Activated CD4-positive, alpha-beta T cell treated with anti-CD3 and anti-CD28 coated beads, Interleukin-2, amount 50 U/mL, for 1 hour (primary cell): ENCODE measurements at places on chromosomes 6 and 20.

GRCh38 chr6:133092771-133093170 is 148.4 kb upstream of the EYA4 start:
- no peak for DNase-seq

GRCh38 chr6:98844244-98845210 is 10.2 kb downstream of the POU3F2 start:
- no peak for DNase-seq

DNA sequence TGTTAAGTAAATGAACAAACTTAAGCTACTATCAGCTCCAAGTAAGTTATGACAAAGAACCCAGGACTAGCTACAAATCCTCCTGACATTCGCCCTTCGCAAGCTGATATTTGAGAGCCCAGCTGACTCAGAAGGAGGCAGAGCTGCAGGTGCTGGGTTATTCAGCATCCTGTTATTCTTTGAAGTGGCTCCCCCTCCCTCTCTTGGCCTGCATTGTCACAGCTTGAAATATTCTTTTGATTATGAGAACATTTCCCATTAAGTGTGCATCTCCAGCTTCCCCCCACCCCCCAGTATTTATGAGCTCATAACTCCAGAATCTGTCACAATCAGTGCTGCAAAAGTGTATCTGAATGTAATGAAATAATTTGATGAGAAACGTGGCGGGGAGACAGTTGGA is 78.8 kb upstream of the RALY start:
- peak; percentile 33 for DNase-seq

DNA sequence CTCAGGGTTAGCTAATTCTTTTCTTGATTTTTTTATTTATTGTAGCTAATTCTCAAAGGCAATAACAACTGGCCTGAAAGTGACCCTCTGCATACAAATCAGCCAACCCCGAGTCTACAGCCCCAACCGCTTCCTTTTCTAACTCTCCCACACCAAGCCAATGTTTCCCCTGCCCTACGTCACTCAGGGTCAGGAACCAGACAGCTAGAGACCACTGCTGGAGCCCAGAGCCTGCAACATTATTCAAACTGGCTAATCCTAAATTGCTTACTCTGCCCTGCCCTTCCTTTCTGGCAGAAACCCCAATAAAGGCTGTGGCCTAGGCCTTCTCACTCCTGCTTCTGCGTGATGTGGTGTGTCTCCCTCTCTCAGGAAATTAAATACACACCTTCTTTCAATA is 320.7 kb downstream of the CBLN4 start:
- DNase-seq, result no peak

DNA sequence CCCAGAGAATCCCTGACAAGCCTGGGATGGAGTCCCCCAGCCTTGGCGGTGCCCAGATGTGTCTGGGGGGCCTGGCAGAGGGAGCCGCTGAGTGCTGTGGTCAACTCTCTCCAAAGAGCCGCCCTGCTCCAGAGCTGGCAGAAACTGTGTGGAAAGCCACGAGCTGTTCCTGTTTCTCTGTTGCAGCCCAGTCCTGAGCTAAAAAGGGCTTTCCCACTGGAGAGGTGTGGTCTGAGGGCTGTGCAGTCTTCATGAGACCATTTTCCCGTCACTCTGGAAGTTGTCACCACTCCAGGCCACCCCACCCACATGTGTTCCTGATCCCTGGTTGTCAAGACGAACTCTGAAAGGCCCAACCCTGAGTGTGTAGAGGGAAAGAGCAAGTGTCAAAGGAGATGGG is 99.7 kb upstream of the KCNK16 start:
- DNase-seq, result no peak

DNA sequence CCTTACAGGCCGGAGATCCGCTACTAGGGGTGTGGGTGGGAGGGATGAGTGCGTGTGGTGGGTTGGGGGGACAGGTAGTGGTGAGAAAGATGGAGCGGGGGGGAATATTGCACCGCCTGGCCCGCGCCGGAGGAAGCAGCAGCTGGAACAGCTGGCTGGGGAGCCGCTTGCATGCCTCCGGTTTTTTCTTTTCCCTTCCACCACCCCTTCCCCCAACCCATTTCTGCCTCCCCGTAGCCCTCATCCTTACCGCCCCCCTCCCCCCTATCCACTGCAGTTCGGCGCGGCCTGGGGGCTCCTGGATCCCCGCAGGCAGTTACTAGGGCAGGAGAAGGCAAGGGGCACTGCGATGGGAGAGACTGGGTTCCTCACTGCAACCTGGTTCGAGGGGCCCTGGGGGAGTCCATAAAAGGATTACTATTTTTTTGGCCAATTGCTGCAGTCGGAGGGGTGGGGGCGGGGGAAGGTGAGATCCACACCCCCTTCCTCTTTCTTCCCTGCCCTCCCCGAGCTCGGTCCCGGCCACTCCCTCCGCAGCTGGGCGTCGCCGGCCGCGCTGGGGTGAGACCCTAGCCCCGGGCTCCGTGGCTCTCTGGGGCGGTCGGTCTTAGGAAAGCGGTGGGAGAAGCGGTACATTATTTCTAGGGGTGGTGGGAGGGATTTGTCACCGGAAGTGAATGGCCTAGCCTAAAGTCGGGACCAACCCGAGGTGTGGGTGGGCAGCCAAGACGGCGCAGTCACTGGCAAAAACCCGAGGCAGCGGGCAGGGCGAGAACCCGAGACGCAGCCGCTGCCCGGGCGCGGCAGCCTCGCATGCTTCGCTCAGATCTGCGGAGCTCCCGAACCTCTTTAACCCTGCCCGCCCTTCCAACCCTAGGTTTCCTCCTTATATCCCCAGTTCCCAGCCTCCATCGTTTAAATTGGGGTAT is 824 bp upstream of the TBCC start:
- peak; percentile 75 for DNase-seq

DNA sequence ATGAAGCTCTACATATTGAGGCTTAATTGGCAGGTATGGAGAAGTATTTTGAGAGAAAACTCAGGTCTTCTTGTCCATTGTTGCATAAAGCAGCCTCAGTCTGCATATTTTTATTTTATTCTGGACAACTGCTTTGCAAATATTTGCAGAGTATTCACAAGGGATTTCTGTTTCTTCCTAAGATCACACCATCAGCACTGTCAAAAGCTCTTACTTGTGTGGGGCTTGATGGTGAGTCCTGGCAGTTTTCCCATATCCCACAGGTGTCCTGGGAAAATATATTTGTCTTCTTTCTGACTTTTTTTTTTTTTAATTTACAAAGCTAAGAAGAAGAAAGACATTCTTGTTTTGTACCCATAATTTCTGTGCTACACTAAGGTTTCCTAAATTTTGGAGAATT is 16.9 kb upstream of the MLIP start:
- DNase-seq, result no peak

GRCh38 chr6:3033652-3034051 is 34.0 kb downstream of the NQO2 start:
- DNase-seq, result no peak

- DNase-seq, result no peak
These were observed 83.2 kb upstream of the EYA2 start for GRCh38 chr20:46811224-46812084.

DNA sequence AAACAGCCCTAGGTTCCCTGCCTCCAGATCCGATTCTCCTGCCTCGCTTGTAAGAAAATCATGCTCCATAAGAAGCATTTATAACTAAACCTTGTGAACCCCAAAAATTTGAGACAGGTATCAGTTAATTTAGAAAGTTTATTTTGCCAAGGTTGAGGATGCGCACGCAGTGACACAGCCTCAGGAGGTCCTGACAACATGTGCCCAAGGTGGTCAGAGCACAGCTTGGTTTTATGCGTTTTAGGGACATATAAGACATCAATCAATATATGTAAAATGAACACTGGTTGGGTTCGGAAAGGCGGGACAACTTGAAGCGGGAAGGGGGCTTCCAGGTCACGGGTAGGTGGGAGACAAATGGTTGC is 2.1 kb downstream of the ACOT13 start:
- DNase-seq, result no peak

DNA sequence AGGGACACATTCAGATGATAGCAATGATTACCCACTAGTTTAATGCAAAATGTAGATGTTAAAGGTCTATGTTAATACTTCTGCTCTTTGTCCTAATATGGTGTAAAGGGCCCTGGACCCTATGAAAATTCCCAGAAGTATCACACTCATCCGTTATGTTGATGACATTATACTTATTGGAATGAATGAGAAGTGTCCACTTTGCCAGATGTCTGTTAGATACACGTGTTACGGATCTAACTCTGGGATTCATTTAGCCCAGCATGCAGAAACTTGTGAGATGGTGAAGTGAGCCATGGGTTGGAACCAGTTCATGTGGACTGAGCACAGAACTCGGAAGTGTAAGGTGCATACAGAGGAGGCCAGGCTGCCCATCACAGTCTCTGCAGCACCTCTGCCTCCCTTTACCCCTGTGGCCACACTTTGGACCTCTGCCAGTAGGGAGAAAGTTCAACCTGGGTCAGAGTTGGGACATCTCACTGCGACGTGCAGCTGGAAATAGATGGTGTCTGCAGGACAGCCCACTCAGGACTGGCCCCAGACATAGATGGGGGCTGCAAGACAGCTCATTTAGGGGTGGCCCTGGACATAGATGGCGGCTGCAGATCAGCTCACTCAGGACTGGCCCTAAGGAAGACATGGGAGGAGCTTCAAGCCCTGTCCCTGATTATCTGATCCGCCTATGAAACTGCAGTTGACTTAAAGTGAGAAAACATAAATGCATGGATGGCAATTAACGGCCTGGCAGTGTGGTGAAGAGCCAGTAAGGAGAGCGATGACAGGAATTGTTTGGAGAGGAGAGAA is 71.2 kb upstream of the THBS2 start:
- no peak for DNase-seq

- DNase-seq, result no peak
These were observed 387.5 kb downstream of the HACE1 start for GRCh38 chr6:104472021-104472901.

- DNase-seq, result no peak
These were observed 77.1 kb downstream of the LMBRD1 start for GRCh38 chr6:69719602-69720193.

GRCh38 chr6:152828431-152828830 is 77.8 kb downstream of the VIP start:
- no peak for DNase-seq

DNA sequence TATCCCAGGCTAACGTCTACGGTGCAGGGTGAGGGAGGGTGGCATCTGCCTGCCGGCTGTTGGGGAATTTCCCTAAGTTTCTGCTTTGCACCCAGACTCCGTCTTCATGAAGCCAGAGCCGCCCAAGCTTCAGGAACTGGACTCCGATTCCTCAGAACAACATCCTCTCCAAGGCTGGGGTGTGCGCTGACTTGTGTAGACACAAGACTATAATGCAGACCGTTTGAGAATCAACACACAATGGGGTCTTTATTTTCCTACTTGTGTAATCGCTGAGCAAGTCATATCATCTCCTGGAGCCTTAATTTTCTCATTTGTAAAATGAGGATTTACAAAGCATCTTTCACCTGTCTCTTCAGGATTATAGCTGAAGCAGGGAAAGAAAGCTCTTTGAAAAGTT is 160.5 kb upstream of the AGPAT4 start:
- DNase-seq, result no peak

GRCh38 chr20:38633577-38634093 is 32.0 kb downstream of the ARHGAP40 start:
- DNase-seq, result peak; percentile 50

- no peak for DNase-seq
These were observed 72.7 kb downstream of the HDDC2 start for GRCh38 chr6:125228981-125229479.

DNA sequence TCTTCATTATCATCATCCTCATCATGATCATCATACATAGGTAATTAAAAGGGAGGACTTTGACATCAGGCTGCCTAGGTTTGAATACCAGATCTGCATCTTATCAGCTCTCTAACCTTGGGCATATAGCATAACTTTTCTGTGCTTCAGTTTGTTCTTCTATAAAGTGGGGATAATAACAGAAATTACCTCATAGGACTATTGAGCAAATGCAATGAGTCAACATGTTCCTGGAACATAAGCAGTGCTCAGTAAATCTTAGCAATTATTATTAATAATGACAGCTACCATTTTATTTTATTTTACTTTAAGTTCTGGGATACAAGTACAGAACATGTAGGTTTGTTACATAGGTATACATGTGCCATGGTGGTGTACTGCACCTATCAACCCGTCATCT is 7.2 kb downstream of the C20orf202 start:
- DNase-seq, result no peak

GRCh38 chr6:11833626-11834592 is 55.3 kb upstream of the ADTRP start:
- no peak for DNase-seq

DNA sequence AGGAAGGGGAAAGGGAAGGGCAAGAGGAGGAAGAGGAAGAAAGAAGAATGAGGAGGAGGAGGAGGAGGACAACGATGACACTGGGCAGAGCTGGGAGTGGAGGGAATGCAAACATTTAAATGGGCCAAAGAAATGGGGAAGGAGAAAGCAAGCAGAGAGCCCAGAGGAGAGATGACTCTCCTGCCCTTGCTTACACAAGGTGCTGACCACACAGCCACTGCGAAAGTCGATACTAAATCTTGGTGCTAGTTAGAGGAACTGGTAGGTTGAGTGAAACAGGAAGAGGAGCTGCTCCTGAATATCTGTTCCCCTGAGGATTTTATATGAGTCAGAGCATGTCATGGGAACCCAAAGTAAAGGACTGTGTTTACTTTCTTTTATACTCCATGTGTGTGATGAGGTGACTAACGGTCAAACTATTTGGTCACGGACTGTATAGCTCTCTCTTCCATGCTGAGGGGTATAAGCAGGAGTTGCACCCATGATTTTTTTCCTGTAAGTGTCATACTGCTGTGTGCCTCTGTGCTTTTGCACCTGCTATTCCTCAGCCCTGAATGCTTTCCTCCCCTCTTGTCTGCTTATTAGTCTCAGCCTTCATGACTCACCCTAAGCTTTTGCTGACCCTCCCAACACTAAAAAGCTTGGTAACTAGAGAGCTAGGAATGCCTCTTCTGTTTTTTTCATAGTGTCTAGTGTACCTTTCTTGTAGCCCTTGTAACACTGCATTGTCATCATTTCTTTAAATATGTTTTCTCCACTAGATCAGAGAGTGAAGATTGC is 9.5 kb upstream of the PAQR8 start:
- DNase-seq, result no peak

DNA sequence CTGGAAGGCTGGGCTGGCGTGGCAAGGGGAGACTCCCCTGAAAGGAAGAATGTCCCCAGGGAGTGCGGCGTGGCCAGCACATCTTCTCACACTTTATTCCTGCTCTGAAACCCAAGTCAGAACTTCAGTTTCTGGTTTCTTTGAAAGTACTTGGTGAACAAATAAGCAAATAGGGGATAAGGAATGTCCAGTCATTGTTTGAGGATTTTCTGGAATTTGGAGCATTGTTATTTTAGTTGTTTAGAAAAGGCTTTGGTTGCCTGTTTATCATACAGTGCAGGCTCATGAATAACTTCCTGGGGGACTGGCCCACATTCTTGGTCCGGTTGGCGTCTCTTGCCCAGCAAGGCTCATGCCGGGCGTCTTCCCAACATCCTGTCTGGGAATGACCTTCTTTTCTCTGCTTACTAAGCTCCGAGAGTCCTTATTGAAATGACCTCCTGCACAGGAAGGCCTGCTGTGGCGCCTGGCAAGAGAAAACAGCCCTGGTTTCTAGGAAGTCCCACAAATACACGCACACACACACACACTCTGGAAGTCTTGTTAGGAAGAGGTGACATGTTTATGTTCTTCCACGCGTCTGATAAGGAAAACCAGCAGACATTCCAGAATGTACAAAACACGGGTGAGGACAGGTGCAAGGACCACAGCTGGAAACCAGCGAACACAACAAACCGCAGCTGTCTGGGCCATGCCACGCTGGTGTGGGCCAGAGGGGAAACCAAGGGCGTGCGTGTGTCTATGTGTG is 71.9 kb downstream of the TMEM170B start:
- DNase-seq, result no peak
